ENCODE measurements at places on chromosomes 3 and 15. TPM values are rescaled to one million over a fixed set of nuclear protein-coding genes. Genes with fewer than 3 reads are reported as not detected.

The WDR49 gene
- 0.73 TPM for total RNA-seq

DNA sequence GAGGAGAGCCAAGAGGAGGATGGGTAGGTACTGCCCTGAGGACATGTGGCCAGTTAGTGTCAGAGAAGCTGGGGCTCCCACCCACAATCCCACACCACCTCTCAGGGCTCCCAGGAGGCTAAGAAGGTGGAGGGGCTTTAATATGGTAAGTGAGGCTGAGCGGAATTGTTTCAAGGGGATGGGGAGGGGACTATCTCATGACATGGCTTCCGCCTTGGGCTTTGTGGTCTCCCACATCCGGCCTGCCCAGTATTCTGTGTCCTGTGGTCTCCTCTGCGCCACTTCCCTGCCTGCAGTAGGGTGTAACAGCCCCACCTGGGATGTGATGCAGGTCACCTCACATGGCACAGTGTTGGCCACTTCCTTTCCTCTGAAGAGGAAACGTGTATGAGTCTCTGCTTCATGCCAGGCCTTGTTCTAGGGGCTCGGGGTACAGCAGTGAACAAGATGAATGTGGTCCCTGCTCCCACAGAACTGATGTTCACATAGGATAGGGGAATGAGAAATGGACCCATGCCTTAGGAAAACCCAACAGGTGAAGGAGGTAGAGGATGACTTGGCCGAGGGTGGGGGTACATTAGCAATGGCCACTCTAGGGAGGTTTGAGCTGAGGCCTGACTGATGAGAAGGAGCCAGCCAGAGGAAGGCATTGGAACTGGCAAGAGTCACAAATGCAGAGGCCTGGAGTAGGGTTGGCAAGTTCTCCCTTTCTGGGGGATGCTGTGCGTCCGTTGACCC lies 3.2 kb downstream of the NEIL1 start:
- no peak overlapping the region for H3K4me3 ChIP-seq
- peaks cover 31% of the 10 kb centered on the region for H3K4me1 ChIP-seq
- H3K36me3 ChIP-seq, result peaks cover 15% of the 10 kb centered on the region

- no peaks in the 10 kb centered on the region for H3K27me3 ChIP-seq
- H3K4me3 ChIP-seq, result no peak overlapping the region
- H3K36me3 ChIP-seq, result no peaks in the 10 kb centered on the region
These were observed 206.0 kb upstream of the WNT5A start for GRCh38 chr3:55692957-55693558.

The SLC2A2 gene
- not detected for total RNA-seq

- H3K4me3 ChIP-seq, result no peak overlapping the region
- no peak overlapping the region for H3K27ac ChIP-seq
- no peaks in the 10 kb centered on the region for H3K4me1 ChIP-seq
These were observed 83.7 kb upstream of the WDR72 start for GRCh38 chr15:53843166-53843565.

DNA sequence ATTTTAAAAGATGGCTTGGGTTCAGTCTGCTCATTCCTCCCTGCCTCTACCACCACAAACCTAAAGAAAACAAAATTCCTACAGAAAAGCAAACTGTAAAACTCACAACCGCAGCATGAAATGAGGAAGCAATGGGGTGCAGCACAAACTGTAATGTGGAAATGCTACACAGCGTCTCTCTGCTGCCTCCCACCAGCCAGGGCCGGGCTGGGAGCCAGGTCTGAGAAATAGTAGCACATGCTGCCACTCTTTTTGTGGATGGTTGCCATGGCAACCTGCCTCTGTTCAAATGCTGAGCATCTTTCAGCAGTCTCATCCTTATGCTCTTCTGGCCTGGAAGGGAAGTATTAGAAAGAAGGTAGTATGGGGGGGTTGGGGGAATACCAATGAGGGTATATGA lies 55.4 kb downstream of the EOMES start:
- no peak overlapping the region for H3K4me3 ChIP-seq
- peak overlapping the region; percentile 46 for H3K27ac ChIP-seq
- H3K4me1 ChIP-seq, result peaks cover 14% of the 10 kb centered on the region
- no peaks in the 10 kb centered on the region for H3K27me3 ChIP-seq
- H3K36me3 ChIP-seq, result no peaks in the 10 kb centered on the region
- peak; percentile 53 for DNase-seq

GRCh38 chr3:53506110-53506762 lies 11.8 kb downstream of the CACNA1D start:
- no peak overlapping the region for H3K27ac ChIP-seq
- no peaks in the 10 kb centered on the region for H3K36me3 ChIP-seq
- DNase-seq, result no peak
- H3K27me3 ChIP-seq, result peaks cover 11% of the 10 kb centered on the region
- H3K4me1 ChIP-seq, result no peaks in the 10 kb centered on the region
- no peak overlapping the region for H3K4me3 ChIP-seq

The TGM4 gene
- not detected for total RNA-seq

DNA sequence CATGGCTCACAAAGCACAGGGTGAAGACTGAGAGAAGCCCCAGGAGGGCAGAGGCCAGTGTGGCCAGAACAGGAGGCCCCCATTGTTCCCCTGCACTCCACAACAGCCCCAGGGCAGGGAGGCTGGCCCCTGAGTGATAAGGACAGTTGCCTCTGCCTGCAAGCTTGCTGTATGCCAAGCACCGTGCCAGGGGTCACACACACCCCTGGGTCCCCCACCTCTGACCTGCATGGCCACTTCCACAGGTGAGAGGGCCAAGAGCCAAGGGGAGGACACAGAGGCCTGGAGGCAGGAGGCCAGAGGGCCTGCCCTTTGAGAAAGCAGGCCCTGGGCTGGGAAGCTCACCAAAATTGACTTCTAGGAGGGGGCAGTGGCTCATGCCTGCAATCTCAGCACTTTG lies 23.7 kb downstream of the ATRIP start:
- H3K4me3 ChIP-seq, result no peak overlapping the region
- DNase-seq, result no peak
- no peaks in the 10 kb centered on the region for H3K27me3 ChIP-seq
- H3K27ac ChIP-seq, result peak overlapping the region; percentile 57
- H3K4me1 ChIP-seq, result peaks cover 75% of the 10 kb centered on the region

DNA sequence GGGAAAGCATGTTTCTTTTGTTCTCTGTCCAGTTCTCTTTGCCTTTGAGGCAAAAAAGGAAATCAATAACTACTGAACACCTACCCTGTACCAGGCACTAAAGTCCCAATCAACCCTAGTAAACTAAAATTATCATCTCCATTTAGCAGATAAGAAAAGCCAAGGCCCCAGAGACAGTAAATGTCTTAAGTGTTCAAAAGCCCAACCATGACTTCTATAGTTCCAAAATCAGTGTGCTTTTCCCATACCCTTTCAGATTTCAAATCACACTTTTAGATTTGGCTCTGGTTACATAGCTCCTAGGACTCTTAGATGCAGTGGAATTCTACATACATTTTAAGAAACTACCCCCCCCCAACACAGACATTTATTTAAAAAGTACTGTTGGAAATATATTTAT lies 63.5 kb downstream of the UACA start:
- no peak for DNase-seq
- H3K4me3 ChIP-seq, result no peak overlapping the region
- H3K27ac ChIP-seq, result no peak overlapping the region
- H3K4me1 ChIP-seq, result no peaks in the 10 kb centered on the region
- H3K27me3 ChIP-seq, result no peaks in the 10 kb centered on the region

DNA sequence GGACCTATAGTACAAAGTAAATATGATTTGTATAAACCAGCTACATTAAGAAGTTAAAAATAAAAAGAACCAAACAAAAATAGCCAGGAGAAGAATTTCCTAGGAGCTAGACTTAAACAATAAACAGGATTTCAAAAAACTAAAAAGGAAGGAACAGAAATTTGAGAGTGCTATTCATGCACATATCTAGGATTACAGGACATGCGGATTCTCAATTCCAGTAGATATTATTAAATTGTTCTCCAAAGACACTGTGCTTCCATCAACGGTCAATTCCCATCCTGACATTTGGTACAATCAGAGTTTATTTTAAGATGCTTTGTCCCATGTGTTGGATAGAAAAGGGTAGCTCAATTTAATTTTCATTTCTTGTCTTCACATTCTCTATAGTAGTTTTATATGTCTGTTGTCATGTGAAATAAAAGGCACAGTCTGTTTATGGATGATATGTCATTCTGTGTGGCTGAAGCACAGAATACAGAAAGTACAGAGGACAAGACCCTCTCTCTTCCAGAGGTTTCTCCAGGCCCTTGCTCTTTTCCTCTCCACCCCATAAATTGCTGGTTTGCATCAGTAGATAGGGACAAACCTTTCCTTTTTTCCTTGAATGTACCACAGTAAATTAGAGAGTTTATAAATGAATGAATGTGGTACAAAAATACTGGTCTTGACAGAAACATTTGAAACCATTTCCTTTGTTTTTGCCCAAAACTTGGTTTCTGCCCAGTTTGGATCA lies 3.5 kb downstream of the PLOD2 start:
- no peak overlapping the region for H3K4me3 ChIP-seq
- peaks cover 16% of the 10 kb centered on the region for H3K4me1 ChIP-seq
- peaks cover 14% of the 10 kb centered on the region for H3K27me3 ChIP-seq
- no peaks in the 10 kb centered on the region for H3K36me3 ChIP-seq
- no peak overlapping the region for H3K27ac ChIP-seq

DNA sequence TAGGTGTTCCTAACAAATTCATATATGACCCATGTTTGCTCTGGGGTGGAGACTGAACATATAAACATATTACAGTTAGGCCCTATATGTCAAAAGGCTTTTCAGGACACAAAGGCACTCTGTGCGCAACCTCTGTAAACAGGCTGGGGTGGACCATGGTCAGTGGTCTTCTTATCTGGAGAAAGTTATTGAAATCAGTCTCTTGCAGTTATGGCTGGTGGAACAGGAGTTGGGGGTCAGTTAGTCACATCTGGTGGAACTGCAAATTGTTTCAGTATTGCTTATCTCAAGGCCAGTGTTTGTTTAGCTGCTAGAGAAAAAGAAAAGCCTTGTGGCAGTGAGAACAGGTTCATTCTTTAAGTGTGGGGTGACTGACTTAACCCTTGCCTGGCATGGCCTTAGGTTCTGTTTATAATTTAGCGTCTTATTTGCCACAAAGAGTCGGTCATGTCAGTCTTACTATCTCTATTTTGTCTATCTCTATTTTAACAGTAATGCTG lies 5.9 kb upstream of the GP9 start:
- no peak for DNase-seq
- no peaks in the 10 kb centered on the region for H3K36me3 ChIP-seq
- H3K4me1 ChIP-seq, result peaks cover 6% of the 10 kb centered on the region
- peaks cover 8% of the 10 kb centered on the region for H3K27me3 ChIP-seq
- no peak overlapping the region for H3K27ac ChIP-seq
- H3K4me3 ChIP-seq, result no peak overlapping the region

- H3K4me1 ChIP-seq, result no peaks in the 10 kb centered on the region
- no peaks in the 10 kb centered on the region for H3K27me3 ChIP-seq
- no peak for DNase-seq
- H3K36me3 ChIP-seq, result no peaks in the 10 kb centered on the region
- H3K27ac ChIP-seq, result no peak overlapping the region
- H3K4me3 ChIP-seq, result no peak overlapping the region
These were observed 158.7 kb downstream of the APBA2 start for GRCh38 chr15:29044503-29044901.

DNA sequence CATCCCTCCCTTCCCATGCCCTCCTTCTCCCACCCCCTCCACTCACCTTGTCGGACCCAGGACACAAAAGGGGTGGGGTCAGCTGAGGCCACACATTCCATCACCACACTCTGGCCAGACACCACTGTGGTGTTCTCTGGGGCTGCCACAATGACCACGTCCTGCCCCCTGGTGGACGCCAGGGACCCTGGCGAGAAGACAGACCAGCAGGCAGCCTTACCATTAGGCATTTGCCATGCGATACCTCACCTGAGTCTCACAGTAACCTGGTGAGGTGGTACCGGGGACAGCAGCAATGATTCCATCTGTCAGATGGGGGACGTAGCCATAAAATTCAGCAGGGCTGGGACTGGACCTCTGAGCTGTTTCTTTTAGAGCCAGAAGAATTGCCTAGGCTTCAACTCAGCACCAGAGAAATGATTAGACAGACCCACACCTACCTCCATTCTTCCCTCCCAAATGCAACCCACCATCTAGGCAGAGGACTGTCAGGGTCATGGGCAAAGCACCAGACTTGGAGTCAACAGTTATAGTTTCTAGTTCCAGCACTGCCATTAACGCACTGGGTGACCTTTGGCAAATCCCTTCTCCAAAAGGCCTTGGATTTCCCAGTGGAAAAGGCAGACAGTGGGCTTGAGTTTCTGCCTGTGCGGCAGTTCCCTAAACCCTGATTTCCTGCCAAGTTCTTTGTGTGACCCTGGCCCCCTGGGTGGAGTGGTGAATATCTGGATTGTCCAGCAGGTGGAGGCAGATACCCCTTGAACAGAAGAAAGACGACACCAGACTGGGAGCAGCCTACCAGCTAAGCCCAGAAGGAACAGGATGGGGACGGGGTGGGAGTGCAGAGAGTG lies 21.8 kb downstream of the IGDCC4 start:
- H3K4me3 ChIP-seq, result no peak overlapping the region
- H3K4me1 ChIP-seq, result peaks cover 10% of the 10 kb centered on the region
- H3K27ac ChIP-seq, result no peak overlapping the region
- peak; percentile 54 for DNase-seq

GRCh38 chr15:60798821-60799220 lies 319.9 kb upstream of the ICE2 start:
- no peaks in the 10 kb centered on the region for H3K27me3 ChIP-seq
- H3K4me3 ChIP-seq, result no peak overlapping the region
- no peak for DNase-seq

DNA sequence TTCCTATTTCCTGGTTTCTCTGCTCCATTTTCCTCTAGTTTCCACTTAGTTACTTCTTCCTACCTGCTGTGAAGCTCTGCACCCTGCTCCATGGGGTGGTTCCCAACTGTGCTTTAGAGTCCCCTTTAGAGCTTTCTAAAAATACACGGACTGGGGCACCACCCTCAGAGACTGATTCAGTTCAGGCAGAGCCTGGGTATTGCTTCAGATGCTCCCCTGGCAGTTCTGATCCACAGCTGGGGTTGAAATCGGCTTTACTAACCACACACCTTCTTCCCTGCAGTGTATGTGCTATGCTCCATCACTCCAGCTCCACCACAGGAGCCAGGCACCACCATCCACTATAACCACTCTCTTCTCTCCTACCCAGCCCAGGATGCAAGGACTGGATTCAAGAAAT lies 12.6 kb downstream of the ANP32A start:
- no peak overlapping the region for H3K27ac ChIP-seq
- no peak overlapping the region for H3K4me3 ChIP-seq
- no peaks in the 10 kb centered on the region for H3K36me3 ChIP-seq
- H3K27me3 ChIP-seq, result no peaks in the 10 kb centered on the region
- peaks cover 40% of the 10 kb centered on the region for H3K4me1 ChIP-seq
- no peak for DNase-seq

DNA sequence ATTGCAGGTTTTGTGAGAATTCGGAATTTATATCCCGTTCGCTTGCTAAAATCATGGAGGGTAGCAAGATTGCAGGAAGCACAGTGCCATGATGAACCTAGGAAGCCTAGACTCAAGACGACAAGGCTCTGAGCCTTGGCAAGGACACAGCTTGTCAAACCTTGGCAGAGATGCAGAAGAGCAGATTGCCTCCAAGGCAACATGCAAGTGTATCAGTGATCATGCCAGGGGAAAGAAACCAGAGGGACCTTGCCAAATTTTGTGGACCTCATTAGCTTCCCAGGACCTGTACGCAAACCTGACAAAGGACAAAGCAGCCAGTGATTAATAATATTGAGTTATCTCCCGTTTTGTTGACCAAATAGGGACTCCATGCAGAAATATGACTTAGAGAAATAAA lies 159.7 kb downstream of the GOLIM4 start:
- no peak for DNase-seq
- no peak overlapping the region for H3K27ac ChIP-seq
- peaks cover 4% of the 10 kb centered on the region for H3K27me3 ChIP-seq
- H3K4me3 ChIP-seq, result no peak overlapping the region

The LRRIQ4 gene
- total RNA-seq, result 0.71 TPM

- no peak overlapping the region for H3K4me3 ChIP-seq
- no peaks in the 10 kb centered on the region for H3K4me1 ChIP-seq
- no peaks in the 10 kb centered on the region for H3K27me3 ChIP-seq
- no peaks in the 10 kb centered on the region for H3K36me3 ChIP-seq
These were observed 16.8 kb downstream of the CLDN16 start for GRCh38 chr3:190404715-190405114.
